Sigmoid colon (tissue), 7 donors: ENCODE measurements at places on chromosomes 13 and 19.

DNA sequence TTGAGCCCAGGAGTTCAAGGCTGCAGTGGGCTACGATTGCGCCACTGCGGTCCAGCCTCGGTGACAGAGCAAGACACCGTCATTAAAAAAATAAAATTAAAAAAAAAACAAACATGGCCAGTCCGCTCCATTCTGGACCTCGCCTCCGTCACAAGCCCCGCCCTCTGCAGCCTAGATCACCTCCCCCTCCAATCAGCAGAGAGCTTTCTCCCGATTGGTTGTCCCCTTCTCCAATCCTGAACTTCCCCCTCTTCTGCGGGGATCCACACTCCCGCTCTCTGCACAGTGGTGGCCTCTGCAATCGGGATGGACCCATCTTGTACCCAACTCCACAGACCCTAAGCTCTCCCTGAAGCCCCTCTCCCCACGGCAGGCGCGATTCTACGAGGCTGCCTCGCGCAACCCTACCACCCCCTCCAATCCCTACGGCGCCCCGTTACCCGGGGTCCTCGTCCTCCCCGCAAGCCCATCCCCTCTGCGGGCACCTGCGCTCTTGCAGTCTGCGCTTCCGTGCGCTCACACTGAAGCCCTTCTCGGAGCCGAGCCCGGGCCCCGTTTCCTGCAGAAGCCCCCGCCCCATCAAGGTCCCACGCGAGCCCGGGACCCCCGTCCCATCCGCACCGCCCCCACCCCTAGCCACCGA lies 540 bp downstream of the TMEM160 start:
- peak; percentile 93 for DNase-seq

DNA sequence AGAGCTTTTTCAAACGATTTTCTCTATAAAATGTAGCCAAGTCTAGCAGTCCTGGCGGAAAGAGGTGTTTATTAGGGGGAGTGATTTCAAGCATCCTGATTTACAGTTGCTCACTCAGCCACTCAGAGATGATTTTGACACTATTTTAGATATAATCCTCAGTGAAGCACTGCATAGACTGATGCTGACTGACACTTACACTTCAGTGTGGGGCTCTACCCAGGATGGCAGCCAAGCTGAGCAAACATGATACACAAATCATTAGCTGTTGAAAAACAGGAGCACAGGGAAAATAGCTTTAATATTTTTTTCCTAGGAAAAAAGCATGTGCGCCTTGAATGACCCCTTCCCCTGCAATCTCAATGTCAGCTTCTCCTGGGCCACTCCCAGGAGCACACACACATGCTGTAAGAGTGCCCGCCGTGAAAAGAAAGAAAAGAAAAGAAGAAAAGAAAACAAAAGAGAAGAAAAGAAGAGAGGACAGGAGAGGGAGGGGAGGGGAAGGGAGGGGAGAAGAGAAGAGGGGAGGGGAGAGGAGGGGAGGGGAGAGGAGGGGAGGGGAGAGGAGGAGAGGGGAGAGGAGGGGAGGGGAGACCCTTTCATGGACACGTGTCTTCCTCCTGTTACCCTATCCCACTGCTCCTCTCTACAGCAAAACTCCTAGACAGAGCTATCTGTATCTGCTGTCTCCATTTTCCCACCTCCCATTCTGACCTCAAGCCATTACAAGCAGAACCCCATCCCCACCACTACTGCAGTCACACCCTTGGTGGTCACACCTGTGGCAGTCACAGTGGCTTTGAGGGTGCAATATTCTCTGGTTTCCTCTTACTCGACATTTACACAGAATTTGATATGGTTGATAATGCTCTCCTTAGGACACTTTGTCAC lies 36.4 kb downstream of the RCBTB2 start:
- DNase-seq = no peak

DNA sequence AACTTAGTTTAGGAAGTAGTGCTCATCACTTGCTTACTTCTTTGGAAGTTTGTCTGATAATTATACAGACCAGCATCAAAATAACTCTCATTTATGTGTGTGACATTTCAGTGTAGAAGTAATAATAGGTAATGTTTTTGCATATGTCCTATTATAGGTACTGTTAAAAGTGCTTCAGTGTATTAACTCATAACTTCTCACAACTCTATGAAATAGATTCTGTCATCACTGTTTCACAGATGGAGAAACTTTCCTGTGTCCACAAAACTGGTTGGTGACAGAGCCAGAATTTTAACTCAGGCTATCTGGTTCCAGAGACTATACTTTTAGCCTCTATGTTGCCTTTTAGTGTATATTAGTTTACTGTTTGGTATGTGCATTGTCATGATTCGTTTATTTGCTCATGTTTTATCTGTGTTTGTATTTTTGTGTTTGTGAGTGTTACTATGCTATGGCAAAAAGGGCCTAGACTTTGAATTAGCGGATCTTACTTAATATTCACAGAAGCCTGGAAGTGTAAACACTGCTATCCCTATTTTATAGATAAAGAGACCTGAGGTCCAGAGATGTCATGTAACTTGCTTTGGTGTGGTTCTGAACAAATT lies 12.7 kb downstream of the LPAR6 start:
- no peak for DNase-seq

DNA sequence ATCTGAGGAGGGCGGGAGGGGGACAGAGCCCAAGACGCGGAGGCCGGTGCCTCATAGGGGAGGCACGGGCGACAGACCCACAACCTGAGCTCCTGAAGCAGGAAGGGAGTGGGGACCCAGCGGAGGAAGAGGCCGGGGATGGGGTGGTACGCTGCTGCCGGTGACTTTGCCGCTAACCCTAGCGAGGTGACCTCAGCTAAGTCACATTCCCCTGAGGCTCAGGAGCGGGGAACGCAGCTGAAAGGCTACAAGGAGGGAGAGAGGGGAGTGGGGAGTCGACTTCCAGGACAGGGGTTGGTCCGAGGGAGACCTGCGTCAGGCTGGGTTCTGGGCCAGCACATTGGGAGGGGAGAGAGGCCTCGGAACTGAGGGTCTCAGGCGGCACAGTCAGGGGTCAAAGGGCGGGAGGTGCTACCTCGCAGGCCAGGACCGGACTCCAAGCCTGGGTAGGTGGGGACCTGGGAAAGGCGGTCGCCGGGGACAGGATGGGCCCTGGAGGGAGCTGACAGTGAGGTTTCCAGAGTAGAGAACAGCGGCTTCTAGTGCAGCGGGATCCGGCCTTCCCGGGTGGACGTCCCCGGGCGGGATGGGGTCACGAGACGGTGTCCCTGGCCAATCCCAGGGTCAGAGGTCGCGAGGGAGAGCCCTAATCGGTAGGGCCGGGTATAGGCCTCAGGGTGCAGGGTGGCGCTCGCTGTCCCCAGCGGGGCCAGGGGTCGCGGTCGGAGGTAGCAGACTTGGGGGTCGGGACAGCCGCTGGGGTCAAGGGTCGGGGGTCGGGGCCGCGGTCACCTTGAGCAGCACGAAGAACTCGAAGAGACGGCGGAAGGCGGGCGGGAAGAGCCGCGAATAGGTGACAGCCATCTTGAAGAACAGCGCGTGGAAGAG lies 699 bp downstream of the TMEM259 start:
- peak; percentile 81 for DNase-seq

- no peak for DNase-seq
Observed at GRCh38 chr13:75959861-75960481, 323.8 kb downstream of the LMO7 start.

DNA sequence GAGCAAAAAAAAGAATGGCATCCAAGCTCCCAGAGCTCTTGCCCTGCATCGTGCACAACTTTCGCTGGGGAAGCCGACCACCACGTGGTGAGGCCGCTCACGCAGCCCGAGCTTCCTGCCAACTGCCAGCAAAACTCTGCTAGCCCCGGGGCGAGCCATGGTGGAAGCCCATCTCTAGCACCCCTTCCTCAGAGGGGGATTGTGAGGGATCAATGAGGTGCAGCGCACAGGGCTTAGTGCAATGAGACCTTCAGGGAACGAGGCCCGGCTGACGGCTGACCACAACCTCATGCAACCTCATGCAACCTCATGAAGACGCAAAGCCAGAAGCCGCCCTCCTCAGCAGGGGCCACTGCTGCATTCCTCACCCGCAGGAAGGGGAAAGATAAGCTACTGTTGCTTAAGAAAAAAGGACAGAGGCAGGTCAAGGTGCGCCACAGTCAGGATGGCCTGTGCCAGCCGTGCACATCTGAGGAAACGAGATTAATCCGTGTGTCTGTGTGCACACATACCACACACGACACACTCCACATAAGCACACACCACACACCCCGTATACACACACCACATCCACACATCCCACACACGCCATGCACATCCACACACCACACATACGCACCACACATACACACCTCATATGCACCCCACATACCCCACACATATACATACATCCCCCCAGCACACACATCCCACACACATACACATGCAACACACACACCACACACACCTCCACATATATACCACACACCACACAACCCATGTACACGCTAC lies 9.6 kb downstream of the HSPBP1 start:
- no peak for DNase-seq

- no peak for DNase-seq
Observed at GRCh38 chr19:31152906-31153305, 196.3 kb downstream of the TSHZ3 start.

GRCh38 chr19:11284515-11284914 lies 11.4 kb upstream of the TSPAN16 start:
- no peak for DNase-seq

DNA sequence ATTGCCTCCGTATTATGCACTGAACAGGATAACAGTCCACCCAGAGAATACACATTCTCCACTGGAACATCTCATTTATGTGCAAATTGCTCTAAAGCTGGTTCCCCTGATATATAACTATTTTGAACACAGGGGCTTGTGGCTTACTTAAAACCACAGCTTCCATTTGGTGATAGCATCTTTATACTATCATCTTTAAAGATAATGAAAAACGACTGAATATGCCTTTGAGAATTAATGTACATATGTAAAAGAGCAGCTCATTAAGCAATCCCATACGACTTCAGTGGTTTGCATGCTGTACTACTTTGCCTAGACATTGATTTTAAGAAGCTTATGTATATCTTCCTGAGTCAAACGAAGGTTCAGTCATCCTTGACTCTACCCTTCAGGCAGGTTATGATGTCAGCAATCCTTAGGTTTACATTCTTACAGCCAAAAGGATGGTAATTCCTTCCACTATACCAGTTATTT lies 40.8 kb downstream of the BRD4 start:
- no peak for DNase-seq

- no peak for DNase-seq
Observed at GRCh38 chr13:64675255-64675892, 2554.8 kb downstream of the PCDH9 start.

DNA sequence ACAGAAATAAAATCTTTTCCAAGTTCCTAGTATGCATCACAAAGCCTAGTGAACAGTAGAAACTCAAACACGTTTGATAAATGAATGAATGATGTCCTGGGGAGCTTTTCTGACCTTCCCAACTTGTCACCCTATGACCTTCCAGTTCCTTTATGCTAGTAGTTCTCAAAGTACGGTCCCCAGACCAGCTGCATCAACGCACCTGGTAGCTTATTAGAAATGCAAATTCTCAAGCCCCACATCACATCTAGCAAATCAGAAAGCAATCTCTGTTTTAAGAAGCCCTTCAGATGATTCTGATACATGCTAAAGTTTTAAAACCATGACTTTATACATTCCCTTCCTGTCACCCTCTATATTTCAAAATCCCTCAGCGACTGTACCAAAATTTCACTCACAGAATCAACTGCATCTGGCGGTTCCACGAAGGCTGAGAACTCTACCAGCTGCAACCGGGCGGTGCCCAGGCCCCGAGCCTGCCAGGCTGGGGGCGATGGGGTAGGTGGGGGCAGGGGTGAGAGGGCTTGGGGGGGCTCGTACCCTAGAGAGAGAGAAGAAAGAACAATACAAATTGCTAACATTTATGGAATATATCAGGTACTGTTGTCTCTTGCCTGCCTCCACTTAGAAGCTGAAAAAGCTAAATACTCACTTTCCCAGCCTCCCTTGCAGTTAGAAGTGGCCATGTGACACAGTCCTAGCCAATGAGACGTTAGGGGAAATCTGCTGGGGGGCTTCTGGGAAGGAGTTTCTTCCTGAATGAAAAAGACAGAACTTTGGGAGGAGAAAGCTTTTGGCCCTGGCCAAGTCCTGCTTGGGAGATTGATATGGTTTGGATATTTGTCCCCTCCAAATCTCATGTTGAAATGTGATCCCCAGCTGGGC lies 13.3 kb downstream of the CD37 start:
- no peak for DNase-seq

- DNase-seq = no peak
Observed at GRCh38 chr13:103101500-103101899, 35.3 kb upstream of the SLC10A2 start.
